ENCODE measurements at places on chromosomes 1 and 21.

GRCh38 chr1:228898582-228898992, 163.3 kb downstream of the RHOU start:
- DNase-seq, result no peak

DNA sequence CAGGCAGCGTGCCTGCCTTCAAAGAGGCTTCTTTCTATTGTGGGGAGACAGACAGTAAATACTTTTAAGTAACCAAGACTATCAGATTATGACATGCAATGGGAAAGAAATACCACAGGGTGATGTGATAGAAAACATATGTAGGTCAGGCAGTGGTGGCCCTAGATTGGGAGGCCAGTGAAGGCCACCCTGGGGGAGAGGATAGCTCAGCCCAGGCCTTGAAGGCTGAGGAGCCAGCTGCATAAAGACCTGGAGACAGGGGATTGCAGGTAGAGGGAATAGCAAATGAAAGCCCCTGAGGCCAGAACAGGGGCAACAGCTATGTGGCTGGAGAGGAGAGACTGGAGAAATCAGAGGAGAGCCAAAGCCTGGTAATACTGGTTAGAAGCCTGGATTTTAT, 4.0 kb downstream of the SOX13 start:
- DNase-seq, result no peak

DNA sequence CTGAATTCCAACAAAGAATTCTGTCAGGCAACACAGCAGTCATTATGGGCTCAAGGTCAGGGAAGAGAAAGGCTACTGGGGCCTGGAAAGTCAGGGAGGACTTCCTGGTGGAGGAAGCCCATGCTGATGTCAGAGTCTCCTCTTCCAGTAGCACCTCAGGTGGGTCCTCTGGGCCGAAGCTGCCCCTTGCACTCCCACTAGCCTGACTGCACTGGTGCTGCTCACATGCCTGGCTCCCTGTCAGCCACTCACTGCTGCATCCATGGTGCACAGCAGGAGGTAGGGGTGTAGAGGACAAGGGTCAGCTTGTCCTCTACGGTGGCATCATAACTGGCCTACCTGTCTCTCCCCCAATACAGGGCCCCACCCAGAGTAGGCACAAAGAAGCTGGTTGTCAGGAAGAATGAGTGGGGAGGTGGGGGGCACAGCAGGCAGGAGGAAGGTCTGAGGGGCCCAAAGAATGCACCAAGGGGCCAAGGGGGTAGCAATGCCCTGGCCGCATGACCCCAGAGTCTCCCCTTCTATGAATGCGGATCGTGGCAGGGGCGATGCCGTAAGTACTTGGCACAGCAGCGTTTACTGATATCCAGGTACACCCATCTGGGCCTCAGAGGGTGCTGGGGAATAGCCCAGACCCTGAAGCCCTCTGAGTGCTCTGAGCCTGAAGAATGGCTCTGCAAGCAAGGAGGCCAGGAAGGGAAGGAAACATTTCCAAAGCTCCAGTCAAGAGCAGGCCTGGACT, 80.3 kb downstream of the GLIS1 start:
- DNase-seq, result no peak

DNA sequence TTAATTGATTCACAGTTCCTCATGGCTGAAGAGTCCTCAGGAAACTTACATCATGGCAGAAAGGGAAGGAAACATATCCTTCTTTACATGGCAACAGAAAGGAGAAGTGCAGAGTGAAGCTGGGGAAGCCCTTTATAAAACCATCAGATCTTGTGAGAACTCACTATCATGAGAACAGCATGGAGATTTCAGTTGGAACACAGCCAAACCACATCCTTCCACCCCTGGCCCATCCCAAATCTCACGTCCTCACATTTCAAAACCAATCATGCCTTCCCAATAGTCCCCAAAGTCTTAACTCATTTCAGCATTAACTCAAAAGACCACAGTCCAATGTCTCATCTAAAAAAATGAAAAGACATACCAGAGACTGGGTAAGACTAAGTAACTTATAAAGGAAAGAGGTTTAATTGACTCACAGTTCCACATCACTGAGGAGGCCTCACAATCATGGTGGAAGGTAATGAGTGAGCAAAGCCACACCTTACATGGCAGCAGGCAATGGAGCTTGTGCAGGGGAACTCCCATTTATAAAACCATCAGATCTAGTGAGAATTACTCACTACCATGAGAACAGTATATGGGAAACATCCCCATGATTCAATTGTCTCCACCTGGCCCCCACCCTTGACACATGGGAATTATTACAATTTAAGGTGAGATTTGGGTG, 105.2 kb downstream of the MRPL39 start:
- no peak for DNase-seq

GRCh38 chr1:109768335-109768650, 4.6 kb upstream of the EPS8L3 start:
- DNase-seq, result no peak

Data from smooth muscle cell of the brain vasculature (primary cell).